Hematopoietic multipotent progenitor cell treated with erythropoietin and hydrocortisone succinate and interleukin-3 and kit ligand, for 15 days (in vitro differentiated cells): ENCODE measurements at places on chromosomes 2 and 18.

GRCh38 chr2:237900891-237901831 is 41.7 kb downstream of the RAMP1 start:
- DNase-seq = no peak

DNA sequence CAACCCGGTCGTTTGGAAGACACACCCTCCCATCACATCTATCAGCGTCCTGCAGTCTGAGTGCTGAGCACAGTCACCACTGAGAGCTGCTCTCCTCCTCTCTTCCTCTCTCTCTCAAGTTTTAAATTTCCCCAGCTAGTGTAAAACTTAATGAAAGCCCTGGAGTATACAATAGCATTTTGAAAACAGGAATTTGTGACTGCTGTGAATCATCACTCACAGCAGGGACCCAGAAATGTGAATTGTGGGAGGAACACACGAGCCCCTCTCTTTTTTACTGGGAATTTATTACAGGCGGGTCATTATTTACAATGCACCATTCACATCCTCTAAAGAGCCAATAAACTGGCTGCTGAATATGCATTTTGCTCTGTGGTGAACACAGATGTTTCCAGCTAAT is 185.0 kb upstream of the SMIM21 start:
- DNase-seq = no peak

DNA sequence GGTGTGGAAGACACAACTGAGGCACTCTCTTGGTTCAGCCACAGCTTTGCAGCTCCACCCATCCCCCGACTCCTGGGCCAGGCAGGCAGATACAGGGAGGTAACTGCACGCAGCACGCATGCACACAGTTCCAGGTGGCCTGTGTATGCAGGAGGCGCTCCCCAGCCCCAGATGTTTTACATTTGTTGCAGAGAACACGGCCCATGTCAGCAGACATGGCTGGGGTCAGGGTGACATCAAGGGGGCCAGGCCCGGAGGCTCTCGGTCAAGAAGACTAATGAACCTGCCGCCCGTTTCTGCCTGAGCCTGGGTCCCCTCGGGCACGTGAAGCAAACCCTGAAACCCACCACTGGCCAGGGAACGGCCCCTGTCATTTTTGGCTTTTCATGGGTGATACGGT is 57.3 kb downstream of the TWIST2 start:
- no peak for DNase-seq

DNA sequence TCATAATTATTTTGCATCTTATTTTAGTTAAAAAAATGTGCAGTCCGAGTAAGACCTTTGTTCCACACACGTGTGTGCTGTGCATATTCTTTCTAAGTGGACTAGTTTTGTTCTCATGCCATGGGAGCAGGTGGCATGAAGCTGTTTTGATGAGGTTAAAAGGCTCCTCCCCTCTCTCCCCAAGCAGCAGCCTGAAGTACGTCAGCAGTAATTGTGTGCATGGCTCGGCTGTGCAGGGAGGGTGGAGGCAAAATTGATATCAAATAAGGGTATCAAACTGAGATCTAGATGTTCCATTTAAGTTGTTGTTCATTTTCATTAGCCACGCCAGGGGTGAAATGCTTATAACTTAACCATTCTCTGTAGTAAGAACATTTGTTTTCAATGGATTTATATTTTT is at the start of gene NYAP2:
TSS of gene NYAP2 (plus strand) at position 207 of the 400 bp plus-strand sequence. CDS start 9,171 bp downstream, outside the sequence.
- DNase-seq = no peak

DNA sequence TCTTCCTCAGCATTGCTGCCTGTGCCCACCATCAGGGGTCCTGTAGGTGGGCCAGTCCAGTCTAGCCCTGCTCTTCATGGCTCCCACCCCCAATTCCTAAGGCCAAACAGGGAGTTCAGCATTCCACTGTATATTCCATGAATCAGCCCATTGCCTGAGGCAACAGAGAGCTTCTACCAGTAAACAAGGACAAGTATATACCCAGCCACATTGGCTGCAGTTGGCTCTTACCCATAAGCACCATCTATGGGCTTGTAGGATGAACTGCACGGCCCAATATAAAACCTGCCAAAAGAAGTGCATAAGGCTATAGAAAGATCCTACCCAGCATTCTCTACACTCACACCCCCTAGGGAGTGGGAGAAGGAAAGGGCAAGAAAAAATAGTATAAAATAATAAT is 95.1 kb upstream of the SALL3 start:
- no peak for DNase-seq

DNA sequence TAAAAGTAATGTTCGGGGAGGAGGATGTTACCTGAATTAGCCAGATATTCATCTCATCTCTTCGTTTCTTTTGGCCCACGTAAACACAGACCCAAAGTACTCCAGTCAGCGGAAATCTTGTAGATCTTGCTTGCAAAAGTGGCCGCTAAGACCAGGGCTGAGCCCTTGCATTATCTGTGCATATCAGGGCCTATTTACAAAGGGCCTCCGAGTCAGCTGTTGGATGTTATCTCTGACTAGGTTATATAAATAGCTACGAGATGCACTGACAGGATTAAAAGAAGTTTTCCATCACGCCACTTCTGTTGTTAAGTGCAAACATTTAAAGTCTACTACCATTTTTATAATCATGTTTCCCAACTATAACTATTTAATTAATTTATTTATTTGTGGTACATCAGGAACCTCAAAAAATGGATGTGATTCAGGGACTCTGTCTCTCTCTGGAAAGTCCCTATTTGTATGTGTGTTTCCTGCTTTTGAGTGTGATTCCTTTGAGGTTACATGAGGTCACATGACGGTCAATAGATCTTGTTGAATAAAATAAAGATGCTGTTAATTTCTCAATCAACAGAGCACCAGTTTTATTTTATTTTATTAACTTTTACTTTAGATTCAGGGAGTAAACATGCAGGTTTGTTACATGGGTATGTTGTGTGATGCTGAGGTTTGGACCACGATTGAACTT is 46.8 kb upstream of the MBOAT2 start:
- DNase-seq = no peak

DNA sequence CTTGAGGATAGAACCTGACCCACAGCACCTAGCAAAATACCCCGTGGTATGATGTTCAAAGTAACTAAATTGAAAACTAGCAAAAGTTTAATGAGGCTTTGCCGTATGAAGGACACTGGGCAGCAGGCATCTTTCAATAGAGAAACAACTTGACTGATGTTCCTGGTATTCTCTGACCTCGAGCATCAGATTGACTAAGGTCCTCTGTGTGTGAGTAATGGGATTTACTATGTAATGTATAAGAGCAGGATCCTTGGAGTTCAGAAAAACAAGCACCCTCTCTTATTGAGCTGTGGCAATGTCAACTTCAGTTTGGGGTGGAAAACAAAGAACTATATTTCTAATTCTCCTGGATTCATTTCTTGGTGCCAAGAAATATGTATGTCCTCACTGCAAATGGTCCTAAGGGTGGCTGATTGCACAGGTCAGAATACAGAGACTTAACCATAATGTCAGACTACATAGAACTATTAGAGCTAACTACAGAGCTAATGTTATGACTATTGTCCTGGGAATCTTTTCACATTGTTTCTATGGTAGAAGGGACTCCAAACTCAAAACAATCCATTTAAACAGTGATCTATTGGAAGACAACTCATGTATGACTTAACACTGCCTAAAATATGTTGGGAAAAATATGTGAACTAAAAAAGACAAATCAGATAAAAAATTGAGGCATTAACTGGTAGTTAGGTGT is 4.4 kb downstream of the TNFAIP6 start:
- DNase-seq = no peak

GRCh38 chr2:168948621-168949212 is 47.6 kb downstream of the G6PC2 start:
- peak; percentile 14 for DNase-seq

GRCh38 chr2:109320195-109320922 is 191.4 kb downstream of the SH3RF3 start:
- DNase-seq = no peak

GRCh38 chr2:37396890-37397565 is 52.6 kb downstream of the QPCT start:
- DNase-seq = no peak

GRCh38 chr2:69381337-69381737 is 5.7 kb downstream of the GFPT1 start:
- peak; percentile 30 for DNase-seq

DNA sequence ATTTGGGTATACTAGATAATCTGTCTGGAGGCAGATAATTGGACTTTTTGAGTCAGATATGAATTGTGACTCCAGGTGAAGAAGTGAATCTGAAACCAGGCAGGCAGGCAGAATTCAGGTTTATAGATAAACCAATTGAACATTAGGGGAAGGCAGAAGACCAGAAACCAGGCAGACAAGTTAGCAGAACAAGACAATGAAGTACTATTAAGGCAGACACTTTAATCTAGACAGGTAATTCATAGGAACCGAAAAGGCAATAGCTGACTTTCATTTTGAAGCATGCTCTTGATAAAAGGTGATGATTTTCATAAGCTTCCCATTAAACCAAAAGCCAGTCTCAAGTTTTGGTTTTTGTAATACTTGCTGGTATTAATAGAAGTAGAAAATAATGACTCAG is 19.3 kb upstream of the SLC4A10 start:
- no peak for DNase-seq

GRCh38 chr2:241849616-241850543 is 8.8 kb downstream of the PDCD1 start:
- no peak for DNase-seq

DNA sequence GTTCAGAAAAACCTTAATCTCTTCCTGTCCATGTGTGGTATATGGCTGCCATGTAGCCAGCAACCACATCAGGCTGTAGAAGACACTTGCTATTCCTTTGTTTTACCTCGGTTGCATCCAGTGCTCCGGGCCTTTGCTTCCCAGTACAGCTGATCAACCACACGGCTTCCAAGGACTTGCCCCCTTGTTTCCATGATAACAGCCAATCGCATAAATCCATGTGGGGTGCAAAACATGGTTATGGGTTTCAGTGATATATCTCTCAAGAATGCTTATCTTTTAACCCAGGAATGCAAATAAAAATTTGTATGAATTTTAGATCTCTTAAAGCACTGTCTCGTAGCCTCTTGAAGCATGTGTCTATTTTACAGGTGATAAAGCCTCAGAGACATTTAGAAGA is 118.3 kb downstream of the MGAT5 start:
- DNase-seq = no peak

DNA sequence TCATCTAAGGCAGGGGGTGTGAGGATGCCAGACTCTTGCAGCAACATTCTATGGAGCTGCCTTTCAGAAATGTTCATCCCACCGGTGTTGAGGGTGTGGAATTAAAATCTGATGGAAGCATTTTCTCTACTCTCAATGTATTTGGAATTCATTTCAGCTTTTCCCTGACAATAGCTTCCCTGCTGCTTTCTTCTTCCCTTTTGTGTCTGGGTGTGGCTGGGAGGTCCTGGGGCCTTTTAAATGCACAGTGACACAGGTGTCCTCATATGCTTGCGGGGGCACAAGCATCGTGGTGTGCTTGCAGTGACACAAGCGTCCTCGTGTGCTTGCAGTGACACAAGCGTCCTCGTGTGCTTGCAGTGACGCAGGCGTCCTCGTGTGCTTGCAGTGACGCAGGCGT is 43.4 kb upstream of the ASB18 start:
- DNase-seq = no peak

- DNase-seq = peak; percentile 27
Observed at GRCh38 chr2:119659601-119660342, 19.2 kb upstream of the TMEM177 start.

DNA sequence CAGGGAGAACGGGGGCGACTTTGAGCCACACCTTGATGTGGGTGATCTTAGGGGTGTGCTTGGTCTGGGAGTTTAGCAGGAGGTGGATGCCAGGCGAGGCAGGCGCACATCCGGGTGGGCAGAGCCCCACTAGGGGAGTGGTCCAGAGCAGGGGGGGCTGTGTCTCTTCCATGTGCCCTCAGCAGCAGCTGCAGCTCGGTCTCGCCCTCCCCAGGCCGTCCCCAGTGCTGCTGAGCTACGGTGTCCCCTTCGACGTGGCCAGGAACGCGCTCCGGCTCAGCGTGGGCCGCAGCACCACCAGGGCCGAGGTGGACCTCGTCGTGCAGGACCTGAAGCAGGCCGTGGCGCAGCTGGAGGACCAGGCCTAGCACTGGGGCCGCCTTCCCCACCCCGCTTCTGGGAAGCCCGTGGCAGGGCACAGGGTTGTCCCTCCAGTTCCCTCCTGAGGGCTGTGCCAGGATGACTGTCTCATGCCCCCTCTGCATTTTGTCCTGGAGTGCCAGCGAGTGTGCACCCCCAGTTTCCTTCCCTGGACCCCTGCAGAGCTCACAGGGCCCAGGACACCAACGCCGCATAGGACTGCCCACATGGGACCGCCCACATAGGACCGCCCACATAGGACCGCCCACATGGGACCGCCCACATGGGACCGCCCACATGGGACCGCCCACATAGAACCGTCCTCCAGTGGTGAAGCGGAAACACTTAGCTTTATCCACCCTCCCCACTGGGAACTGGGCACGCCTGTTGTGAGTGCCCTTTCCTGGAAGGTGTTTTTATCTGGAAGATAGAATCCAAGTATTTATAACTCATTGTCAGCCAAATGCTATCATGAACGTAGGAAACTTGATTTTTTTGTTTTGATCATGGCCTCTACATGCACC is 1.9 kb upstream of the ESPNL start:
- DNase-seq = peak; percentile 91

- peak; percentile 52 for DNase-seq
Observed at GRCh38 chr2:64562148-64562784, 38.1 kb downstream of the AFTPH start.

- DNase-seq = peak; percentile 29
Observed at GRCh38 chr2:225002039-225002655, 40.1 kb downstream of the DOCK10 start.

GRCh38 chr2:66437109-66437690 is 2.3 kb downstream of the MEIS1 start:
- DNase-seq = no peak

- no peak for DNase-seq
Observed at GRCh38 chr2:209426432-209426831, 2.6 kb downstream of the MAP2 start.

DNA sequence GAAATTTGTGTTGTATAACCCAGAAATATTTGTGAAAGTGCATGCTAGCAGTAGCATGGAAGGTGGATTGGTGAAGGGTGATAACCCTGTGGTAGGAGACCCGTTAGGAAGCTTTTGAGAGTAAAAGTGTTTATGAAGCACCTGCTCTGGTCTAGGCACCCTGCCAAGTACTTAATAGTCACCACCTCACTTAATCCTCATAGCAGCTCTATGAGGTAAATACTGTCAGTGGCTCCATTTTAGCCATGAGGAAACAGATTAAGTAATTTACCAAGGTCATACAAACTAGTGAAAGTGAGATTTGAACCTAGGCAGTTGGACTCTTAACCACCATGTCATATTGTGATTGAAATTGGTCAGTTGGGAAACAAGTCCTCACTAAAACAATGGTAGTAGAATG is 66.8 kb downstream of the TET3 start:
- DNase-seq = peak; percentile 68
